ENCODE measurements at places on chromosomes 1 and 21. TPM values are rescaled to one million over a fixed set of nuclear protein-coding genes. Genes with fewer than 3 reads are reported as not detected.

The ABCG1 gene
- 3.3 TPM for total RNA-seq

The C1QB gene
- total RNA-seq = not detected

The POU2F1 gene
- total RNA-seq = 40.1 TPM

- DNase-seq = no peak
These were observed 62.8 kb downstream of the DMRTB1 start for GRCh38 chr1:53521924-53522552.

GRCh38 chr1:6596886-6597776, 5.5 kb downstream of the KLHL21 start:
- no peak for DNase-seq

All from neural crest cell (in vitro differentiated cells).